HepG2 (cell line): ENCODE measurements at places on chromosomes 13 and 19.

DNA sequence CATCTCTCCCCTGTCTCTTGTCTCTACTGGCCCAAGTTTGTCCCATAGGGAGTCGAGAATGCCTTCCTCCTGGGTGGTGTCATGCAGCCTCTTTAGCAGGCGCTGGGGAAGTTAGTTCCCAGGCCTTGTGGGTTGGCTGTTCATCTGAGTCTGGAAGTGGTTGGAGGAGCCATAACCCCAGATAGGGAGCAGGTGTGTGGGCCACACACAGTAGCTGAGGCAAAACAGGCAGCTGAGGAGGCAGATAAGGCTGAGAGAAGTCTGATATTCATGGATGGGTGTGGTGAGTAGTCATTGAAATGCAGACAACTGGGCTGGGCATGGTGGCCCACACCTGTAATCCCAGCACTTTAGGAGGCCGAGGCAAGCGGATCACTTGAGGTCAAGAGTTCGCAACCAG is 40.9 kb upstream of the KPNA3 start:
- DNase-seq: no peak

GRCh38 chr13:56187331-56187730 is 953.4 kb upstream of the PRR20A start:
- no peak for DNase-seq

GRCh38 chr13:27113436-27113835 is 58.2 kb downstream of the USP12 start:
- DNase-seq: no peak

DNA sequence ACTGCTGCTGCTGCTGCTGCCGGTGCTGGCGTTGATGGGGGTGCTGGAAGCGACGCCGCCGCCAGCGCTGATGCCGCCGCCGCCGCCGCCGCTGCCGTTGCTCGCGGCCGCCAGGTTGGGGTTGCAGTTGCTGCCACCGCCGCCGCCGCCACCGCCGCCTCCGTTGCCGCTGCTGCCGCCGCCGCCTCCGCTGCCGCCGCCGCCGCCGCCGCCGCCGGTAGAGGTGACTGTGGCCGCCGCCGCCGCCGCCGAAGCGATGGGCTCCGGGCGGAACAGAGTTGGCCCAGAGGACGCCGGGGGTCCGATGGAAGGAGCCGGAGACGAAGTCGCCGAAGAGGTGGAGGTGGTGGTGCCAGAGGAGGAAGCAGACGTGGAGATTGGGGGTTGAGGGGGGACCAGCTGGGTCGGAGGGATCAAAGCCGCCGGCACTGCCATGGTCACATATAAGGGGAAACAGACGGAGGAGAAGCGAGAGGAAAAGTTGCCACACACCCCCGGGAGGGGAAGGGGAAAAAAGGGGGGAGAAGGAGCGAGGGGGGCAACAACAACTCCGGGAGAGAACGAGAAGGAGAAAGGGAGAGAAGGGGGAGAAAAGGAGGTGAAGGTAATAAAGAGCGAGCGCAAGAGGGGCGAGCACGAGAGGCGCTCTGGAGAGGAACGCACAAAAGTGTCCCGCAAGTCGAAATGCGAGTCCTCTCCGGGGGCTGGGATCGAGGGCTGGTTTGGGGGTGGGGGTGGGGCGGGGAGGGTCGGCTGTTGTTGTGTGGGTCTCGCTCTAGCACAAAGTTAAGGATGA is 471 bp downstream of the DACH1 start:
- no peak for DNase-seq

DNA sequence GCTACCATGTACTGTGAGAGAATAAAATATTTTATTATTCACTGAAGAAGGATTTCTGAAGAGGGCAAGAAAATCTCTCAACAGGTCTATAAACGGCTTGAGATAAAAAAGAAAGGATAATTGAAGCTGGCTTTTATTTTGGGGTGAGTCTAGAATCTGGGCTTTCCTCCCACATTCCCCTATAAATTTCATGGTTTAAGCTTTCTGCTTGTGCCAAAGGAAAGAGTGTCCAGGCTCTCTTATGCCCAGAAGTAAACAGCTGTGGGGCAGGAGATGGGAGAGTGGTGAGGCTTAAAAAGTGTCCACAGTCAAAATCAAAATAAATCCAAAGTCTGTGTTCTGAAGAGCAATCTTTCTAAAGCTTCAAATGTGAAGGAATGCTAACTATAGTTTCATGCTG is 942.2 kb upstream of the MIR17HG start:
- DNase-seq: no peak

DNA sequence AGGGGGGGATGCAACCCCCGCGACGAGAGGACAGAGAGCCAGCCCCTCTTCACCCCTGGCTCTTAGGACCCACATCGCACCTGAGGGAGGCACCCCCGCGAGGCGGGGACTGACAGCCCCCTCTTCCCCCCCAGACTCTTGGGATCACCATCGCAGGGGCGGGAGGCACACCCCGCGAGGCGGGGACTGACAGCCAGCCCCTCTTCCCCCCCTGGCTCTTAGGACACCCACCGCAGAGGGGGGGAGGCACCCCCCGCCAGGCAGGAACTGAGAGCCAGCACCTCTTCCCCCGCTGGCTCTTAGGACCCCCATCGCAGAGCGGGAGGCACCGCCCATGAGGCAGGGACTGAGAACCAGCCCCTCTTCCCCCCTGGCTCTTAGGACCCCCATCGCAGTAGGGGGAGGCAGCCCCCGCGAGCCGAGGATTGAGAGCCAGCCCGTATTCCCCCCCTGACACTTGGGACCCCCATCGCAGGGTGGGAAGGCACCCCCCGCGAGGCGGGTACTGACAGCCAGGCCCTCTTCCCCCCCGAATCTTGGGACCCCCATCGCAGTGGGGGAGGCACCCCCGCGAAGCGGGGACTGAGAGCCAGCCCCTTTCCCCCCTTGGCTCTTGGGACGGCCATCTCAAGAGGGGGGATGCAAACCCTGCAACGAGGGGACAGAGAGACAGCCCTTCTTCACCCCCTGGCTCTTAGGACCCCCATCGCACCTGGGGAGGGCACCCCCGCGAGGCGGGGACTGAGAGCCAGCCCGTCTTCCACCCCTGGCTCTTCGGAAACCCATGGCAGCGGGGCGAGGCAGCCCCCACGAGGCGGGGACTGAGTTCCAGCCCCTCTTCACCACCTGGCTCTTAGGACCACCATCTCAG is 2425.1 kb upstream of the PCDH20 start:
- DNase-seq: no peak

DNA sequence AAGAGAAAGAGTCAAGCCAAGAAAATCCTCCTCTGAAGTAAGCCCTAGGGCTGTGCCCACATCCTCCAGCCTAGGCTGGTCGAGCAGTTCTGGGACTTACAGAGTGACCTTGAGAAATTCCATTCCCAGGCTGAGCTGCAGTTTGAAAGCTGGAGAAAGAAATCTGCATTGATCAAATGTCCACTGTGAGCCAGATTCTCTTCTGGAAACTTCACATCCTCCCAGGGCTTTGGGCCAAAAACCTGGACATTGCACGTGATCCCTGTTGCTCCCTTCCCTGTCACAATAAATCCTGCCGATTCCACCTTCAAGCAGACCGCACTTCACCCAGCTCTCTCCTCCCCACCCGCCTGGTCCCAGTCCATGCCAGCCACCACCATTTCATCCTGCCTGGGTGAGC is 15.7 kb downstream of the TMEM143 start:
- DNase-seq: peak; percentile 79

GRCh38 chr19:54573330-54573872 is at the start of gene LILRA2:
Gene LILRA2, plus strand, starts transcription at chr19:54573790. Its CDS starts 89 bp downstream, at chr19:54573879.
- DNase-seq: no peak

- DNase-seq: no peak
These were observed 4.0 kb downstream of the EMP3 start for GRCh38 chr19:48329167-48329891.

- no peak for DNase-seq
These were observed 159.0 kb upstream of the IRS2 start for GRCh38 chr13:109945206-109945960.

DNA sequence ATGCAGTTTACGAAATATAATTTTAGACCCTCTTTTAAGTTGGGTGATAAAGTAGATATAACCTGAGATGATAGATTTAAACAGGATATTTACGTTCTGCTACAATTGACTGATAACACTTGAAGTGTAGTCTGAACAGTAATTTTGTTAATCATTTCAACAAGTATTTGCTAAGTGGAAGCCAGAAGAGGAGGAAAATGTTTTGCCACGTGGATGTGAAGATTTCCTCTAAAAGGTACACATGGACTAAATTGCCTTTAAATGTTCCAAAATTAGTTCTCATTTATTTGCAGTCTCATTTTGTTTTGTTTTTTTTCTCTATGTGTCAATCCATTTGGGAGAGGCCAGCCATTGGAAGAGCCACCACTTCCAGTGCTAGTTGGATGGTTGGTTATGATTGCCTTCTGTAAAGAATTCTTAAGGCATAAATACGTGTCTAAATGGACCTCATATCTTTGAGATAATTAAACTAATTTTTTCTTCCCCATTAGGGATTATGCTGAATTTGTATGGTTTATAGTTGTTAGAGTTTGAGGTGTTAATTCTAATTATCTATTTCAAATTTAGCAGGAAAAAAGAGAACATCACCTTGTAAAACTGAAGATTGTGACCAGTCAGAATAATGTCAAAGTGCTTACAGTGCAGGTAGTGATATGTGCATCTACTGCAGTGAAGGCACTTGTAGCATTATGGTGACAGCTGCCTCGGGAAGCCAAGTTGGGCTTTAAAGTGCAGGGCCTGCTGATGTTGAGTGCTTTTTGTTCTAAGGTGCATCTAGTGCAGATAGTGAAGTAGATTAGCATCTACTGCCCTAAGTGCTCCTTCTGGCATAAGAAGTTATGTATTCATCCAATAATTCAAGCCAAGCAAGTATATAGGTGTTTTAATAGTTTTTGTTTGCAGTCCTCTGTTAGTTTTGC is 2.8 kb downstream of the MIR17HG start:
- no peak for DNase-seq

GRCh38 chr19:49761625-49762311 is 1.3 kb downstream of the TSKS start:
- peak; percentile 25 for DNase-seq

- no peak for DNase-seq
These were observed 23.1 kb upstream of the TNFRSF19 start for GRCh38 chr13:23547000-23547590.

GRCh38 chr13:60627071-60627686 is 230.2 kb downstream of the TDRD3 start:
- peak; percentile 29 for DNase-seq

DNA sequence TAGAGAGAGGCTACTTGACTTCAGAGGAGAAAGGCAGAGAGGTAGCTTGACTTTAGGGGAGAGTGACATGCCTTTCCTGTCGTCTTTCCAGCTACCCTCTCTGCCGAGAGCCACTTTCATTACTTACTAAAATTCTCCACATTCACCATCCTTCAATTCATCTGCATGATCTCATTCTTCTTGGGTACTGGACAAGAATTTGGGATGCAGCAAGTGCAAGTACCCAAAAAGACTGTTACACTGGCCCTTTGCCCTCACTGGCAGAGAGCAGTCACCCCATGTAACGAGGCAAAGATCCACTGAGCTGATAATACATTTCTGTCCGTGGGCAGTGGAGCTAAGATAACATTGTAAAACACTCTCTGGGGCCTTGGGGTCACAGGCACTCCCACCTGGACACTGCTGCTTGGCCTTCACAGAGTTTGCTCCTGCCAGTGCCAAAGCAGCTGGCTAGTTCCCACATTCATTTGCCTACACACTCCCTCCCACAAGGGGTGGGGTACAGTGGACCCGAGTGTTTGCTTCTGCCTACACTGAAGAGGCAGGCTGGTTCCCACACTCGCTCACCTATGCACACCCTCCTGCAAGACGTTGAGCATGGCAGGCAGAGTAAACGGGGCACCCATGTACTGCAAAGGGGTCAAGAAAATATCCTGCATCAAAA is 1276.9 kb upstream of the PCDH9 start:
- DNase-seq: no peak

GRCh38 chr19:51571599-51571998 is 516 bp downstream of the ZNF175 start:
- DNase-seq: no peak

GRCh38 chr13:58190577-58190976 is 559.0 kb downstream of the PCDH17 start:
- no peak for DNase-seq

GRCh38 chr13:111906306-111906705 is 160.6 kb upstream of the SOX1 start:
- no peak for DNase-seq

DNA sequence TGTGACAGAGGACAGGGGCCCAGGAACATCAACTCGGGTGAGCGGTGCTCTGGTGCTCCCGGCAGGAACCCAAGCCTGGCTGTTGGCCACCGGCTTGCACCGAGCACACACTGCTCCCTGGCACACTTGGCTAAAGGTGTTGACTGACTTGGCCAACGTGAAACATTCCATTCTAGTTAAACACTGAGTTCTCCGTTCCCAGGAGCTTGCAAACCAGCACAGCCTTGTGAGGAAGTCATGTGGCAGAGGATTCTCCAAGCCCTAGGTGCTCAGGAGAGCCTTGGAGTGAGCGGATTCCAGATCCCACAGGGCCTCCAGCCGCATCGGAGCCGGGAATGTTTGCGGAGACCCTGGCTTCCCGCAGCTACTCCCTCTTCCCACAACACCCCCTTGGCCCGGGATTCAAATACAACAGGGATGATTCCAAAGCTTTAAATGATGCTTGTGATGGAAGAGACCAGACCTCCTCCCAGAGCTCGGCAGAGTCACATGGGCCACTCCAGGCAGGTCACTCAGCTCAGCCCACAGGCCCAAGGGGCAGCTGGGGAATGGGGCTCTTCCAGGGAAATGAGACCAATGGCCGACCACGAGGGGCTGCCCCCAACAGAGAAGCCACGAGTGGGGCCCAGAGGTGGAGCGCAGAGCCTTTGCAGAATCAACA is 2.9 kb downstream of the C13orf46 start:
- no peak for DNase-seq

DNA sequence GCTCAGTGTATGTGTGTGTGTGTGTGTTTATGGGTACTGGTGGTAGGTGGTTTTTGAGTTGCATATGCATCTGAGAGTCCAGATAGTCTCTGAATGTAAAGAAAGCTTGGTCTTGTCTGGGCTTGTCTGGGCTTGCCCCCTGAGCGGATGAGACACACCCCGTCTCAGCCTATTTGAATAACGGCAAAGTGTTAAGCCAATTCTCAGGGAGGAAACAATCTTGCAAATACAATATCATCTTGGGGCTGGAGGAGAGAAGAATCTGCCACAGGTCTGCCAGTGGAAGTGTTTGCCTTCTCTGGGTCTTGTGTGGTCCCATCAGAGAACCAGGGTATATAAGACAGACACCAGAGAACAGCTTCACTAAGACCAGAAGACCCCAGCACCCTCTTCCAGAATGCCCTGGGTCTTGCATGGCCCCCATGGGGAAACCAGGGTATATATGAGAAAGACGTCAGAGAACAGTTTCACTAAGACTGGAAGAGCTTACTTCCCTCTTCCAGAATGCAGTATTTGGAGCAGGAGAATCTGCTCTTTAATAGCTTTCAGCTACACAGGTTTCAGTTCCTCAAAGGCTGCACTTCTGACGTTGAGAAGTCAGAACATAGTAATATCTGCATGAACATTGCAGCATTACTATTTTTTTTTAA is 13.3 kb downstream of the CD70 start:
- DNase-seq: no peak

DNA sequence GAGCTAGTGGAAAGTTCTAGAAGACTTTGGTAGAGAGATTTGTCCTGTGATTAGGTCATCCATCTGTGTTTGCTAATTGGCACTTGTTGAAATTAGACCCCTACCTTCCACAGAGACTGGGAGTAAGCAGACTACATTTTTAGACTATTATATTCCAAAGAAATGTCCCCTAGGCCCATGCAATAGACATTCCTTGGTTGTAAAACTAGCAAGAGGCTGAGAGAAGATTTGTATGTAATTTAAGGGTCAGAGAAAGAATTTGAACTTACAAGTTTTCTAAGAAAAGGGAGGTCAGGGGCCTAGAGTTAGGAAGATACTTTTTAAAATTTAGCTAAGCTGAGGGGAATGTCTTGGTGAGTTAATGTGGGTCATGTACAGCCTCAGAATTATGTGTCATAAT is 470.7 kb upstream of the SLITRK1 start:
- no peak for DNase-seq

GRCh38 chr13:52837850-52838249 is 10.6 kb downstream of the PCDH8 start:
- DNase-seq: no peak
